ENCODE measurements at places on chromosomes 11 and 22.

DNA sequence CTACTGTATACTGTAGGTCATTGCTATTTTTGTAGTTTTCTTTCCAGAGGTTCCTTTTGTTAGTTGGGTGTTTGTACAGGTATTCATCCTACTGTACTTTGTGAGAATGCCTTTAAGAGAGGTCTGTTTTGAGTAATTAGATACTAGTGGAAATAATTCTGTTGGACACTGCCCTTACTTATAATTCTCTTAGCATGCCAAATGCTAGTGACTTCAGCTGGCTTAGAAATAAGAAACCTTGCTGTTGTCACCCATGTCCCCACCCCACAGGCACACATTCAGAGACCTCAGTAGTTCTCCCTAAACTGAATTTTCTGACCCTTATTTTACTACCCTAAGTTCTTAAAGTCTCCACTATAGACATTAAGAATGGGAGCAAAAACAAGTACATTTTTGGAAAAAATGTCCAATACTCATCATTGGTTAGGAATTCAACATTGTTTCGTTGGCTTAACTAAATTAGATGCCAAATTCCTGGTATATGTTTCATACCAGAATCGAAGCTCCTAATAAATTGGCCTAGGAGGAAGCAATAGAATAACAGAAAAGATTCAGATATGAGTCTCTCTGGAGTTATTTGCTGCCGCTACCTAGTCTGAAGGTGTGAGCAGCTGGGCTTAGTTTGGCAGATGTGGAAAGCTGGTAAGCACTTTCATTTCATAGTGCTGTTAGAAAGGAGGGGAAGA lies 28.4 kb downstream of the ZNF143 start:
- no peak for DNase-seq

DNA sequence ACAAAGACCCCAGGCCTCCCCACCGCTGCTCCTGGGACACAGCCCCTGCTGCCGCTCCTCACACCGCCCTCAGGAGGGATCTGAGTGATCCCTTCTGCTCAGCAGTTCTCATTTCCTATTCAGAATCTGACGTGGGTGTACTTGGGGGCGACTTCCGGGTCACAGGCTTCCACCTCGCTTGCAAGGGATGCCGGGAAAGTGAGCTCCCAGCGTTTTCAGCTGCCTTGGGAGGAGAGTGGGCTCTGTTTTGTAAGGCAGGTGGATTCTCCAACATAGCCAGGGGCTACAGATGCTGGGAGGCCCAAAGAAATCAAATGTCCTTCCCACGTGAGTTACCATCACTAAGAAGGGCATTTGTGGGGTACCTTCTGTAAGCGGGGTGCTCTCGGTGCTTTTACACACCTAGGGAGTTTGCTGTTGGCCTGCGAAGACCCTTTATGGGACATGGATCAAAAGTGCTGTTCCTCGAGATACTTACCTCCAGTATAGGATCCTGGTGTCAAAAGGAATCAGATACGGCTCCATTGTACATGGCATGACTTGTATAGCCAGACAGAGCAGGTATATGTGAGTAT lies 9.7 kb upstream of the LRRC10B start:
- DNase-seq: no peak

GRCh38 chr22:39098576-39098975 lies 1.5 kb downstream of the APOBEC3H start:
- DNase-seq: no peak

DNA sequence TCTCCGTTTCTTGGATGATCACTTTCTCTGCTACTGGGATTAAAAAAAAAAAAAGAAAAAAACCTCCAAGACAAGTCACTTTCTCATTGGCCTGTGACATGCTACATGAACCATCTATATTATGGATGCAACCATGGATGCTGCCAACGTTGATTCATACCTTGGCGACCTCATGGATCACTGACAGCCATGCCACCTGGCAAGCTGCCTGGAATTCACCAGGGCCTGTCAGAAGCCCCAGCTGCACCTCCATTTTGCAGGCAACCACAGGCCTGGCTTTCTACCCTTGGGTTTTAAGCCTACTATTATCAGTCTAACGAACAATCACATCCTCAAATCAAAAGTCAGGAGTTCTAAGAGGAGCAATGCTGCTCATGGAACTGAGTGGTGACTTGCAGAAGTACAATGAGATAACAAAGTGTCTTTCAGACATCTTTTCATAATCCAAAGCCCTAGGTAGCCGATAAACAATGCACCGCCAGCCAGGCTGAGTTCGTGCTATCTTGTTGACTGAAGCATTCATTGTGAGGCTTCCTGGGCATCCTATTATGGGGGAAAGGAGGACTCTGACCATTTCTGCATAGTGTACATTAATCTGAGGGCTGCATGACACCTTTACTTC lies 48.0 kb upstream of the CADM1 start:
- no peak for DNase-seq

- no peak for DNase-seq
Measured at GRCh38 chr22:43273902-43274484, 69.2 kb downstream of the SCUBE1 start.

Data from LNCaP clone FGC (cell line).